ENCODE measurements at places on chromosomes 3 and 15. TPM values are rescaled to one million over a fixed set of nuclear protein-coding genes. Genes with fewer than 3 reads are reported as not detected.

DNA sequence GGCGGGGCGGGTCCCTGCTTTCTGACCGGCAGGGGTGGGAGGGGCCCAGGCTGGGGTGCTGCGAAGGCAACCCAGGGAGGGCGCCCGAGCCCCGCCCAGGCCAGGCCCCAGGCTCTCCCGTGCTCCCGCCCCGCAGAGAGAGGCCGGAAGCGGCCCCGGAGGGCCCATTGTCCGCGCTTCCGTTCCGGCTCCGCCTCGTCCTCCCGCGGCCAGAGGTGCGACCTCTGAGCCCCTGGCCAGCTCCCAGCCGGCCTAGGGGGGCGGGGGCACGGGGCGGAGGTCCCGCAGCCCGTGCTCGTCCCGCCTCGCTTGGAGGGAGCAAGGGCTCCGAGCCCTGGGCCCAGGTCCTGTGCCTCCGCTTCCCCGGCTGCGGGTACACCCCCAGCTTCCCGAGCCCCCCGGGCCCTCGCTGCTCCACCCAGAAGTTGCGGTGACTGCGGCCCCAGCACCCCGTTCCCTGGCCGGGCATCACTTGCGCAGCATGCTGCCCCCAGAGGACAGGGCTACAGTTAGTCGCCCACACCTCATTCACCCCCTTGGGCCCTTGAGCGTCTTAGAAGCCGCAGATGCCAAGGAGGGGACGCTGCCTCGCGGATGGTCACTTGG, 20.4 kb upstream of the PLXND1 start:
- H3K4me1 ChIP-seq, result peaks cover 12% of the 10 kb centered on the region
- no peaks in the 10 kb centered on the region for H3K36me3 ChIP-seq
- H3K4me3 ChIP-seq, result peak overlapping the region; percentile 58

- no peak overlapping the region for H3K27ac ChIP-seq
Observed at GRCh38 chr3:143183665-143183964, 64.0 kb downstream of the CHST2 start.

DNA sequence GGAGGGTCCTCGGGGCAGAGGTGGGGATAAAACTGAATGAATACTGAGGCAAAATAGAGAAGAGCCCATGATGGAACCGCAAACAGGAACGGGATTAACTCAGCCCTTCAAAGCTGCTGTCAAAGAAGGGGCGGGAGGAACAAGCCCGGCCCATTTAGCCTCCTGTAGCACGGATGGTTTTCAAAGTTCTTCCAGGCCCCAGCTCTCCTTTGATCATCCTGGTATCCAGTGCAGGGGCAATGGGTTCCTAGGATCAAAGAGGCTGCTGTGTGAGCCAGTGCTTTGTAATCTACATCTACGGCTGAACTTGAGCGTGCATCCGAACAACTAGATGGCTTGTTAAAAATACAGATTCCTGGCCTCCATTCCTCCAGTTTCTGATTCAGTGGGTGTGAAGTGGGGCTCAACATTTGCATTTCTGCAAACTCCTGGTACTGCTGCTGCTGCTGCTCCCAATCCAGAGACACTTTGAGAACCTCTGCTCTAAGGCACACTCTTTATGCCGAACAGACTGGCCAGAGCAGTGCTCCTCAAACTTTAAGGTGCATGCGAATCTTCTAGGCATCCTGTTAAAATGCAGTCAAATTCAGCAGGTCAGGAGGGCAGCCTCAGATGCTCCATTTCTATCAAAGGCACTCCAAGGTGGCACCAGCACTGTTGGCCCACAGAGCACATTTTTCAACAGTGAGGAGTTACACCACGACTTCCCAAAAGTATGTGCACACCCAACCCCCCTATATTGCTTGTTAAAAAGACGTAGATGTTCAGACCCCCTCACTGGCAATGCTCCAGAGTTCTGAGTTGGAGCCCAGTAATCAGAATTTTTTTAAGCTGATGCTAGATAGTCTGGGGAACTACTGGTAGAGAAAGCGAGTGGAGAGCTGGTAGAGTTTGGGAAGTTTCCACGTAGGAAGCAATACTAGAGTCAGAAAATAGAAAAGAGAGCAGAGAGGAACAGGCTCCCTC, 5.6 kb downstream of the GALNT15 start:
- H3K4me1 ChIP-seq, result no peaks in the 10 kb centered on the region
- H3K27me3 ChIP-seq, result peaks cover 5% of the 10 kb centered on the region
- no peak overlapping the region for H3K27ac ChIP-seq
- no peaks in the 10 kb centered on the region for H3K36me3 ChIP-seq
- H3K4me3 ChIP-seq, result no peak overlapping the region

DNA sequence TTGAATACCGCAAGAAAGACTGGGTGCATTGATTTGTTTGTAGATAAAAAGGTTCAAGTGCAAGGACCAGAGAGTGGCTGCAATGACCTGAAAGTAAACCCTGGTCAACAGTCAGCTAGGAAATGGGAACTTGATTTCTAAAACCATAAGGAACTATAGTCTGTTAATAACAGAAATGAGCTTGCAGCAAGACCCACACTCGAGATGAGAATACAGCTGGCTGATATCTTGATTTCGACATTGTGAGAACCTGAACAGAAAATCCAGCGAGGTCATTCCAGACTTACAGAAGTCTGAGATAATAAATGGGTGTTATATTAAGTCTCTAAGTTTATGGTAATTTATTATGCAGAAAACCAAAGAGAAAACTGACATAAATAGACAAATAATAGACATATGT, 177.3 kb downstream of the NFKBIZ start:
- no peaks in the 10 kb centered on the region for H3K27me3 ChIP-seq
- DNase-seq, result no peak
- H3K36me3 ChIP-seq, result no peaks in the 10 kb centered on the region
- H3K4me3 ChIP-seq, result no peak overlapping the region

GRCh38 chr3:127449486-127450212, 140.9 kb downstream of the TPRA1 start:
- no peak for DNase-seq
- H3K4me3 ChIP-seq, result no peak overlapping the region
- H3K27ac ChIP-seq, result no peak overlapping the region
- no peaks in the 10 kb centered on the region for H3K36me3 ChIP-seq
- H3K27me3 ChIP-seq, result peaks cover 15% of the 10 kb centered on the region

CDCP1 gene
- 0.12 TPM for total RNA-seq

SAMD7 gene
- not detected for total RNA-seq

RPLP1 gene
- total RNA-seq, result 109 TPM

SMCO1 gene
- not detected for total RNA-seq

DNA sequence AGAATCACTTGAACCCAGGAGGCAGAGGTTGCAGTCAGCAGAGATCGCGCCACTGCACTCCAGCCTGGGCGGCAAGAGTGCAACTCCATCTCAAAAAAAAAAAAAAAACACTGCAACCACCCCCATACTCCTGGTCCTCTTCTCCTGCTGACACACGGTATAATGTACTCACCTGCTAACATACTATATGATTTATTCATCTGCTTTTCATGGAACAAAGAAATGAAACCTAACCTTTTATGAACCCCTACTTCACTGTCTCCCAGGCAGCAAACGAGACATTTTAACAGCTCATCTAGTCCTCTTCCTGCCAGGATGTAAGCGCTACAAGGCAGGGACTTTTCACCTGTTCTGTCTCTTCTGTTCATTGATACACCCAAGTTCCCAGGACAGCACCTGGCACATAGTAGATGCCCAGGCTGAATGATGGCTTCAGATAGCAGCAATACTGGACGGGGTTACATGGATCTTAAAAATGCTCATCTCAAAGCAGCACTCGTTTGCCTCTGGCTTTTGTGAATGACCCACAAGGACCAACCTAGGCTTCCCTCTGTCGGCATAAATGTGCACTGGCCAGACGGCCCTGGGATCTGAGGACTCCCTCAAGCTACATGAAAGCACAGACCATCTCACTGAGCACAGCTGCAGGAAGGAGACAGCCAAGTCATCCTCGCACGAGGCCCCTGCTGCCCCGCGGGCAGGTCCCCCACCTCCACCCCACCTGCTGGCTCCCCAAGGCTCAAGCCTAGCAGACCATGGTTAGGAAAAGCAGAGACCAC, 20.3 kb downstream of the XXYLT1 start:
- H3K4me3 ChIP-seq, result no peak overlapping the region
- H3K4me1 ChIP-seq, result peaks cover 42% of the 10 kb centered on the region
- no peak for DNase-seq
- no peaks in the 10 kb centered on the region for H3K27me3 ChIP-seq
- no peak overlapping the region for H3K27ac ChIP-seq
- H3K36me3 ChIP-seq, result no peaks in the 10 kb centered on the region

DNA sequence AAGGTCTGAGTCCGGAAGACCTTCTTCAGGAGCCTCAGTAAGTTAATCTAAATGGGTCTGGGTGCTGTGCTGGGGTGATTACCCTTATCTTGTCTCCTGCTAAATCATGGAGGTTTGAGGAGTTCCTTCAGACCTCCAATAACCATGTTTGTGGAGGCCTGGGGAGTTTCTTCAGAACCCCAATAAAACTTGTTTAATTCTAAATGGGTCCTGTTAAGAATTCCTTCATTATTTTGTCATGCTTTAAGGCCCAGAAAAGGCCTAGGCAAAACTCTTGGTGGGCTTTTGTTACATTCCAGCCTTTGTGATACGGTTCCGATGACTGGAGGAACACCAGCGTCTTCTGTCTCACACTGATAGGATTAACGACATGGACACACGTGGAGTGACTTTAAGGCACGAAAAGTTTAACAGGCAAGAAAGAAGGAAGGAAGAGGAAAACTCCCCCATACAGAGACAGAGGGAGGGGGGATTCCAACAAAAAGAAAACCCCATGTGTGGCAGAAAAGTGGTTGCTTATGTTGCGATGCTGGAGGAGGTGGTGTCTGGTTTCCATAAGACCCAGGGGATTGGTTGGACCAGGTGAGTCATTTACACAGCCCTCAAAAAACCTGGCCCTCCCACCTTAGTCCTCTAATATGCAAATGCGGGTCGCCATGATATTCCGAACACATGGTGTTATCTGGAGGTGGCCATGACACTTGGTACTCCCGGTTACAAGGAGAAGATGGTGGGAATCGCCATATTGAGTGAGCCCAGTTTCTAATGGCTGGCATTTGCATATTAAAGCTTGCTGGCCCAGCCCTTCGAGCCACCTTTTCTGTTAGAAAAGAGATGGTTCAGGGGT, 72.6 kb upstream of the MFGE8 start:
- no peak overlapping the region for H3K27ac ChIP-seq
- H3K27me3 ChIP-seq, result no peaks in the 10 kb centered on the region
- DNase-seq, result no peak
- no peak overlapping the region for H3K4me3 ChIP-seq

DNA sequence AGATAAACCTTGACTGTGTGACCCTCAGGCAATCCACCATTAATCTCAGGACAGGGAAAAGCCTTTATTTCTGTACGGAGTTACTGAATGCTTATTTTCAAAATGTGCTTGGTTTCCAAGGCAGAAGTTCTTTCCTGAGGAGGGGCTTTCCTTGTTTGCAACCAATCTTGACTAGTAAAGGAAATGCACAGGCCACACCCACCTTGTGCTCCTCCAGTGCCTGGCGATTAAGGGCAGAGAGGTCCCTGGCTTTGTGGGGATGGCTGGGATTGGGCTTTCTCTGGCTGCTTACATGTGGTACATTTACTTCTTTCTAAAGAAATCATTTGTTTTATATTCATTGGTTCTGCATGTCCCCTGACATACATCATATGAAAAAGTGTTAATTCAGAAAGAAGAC, 47.8 kb downstream of the ZNF621 start:
- no peak overlapping the region for H3K27ac ChIP-seq
- DNase-seq, result no peak
- H3K4me3 ChIP-seq, result no peak overlapping the region
- no peaks in the 10 kb centered on the region for H3K27me3 ChIP-seq
- no peaks in the 10 kb centered on the region for H3K36me3 ChIP-seq
- H3K4me1 ChIP-seq, result peaks cover 4% of the 10 kb centered on the region

MED12L gene
- 16.5 TPM for total RNA-seq

SERPINI2 gene
- not detected for total RNA-seq

DNA sequence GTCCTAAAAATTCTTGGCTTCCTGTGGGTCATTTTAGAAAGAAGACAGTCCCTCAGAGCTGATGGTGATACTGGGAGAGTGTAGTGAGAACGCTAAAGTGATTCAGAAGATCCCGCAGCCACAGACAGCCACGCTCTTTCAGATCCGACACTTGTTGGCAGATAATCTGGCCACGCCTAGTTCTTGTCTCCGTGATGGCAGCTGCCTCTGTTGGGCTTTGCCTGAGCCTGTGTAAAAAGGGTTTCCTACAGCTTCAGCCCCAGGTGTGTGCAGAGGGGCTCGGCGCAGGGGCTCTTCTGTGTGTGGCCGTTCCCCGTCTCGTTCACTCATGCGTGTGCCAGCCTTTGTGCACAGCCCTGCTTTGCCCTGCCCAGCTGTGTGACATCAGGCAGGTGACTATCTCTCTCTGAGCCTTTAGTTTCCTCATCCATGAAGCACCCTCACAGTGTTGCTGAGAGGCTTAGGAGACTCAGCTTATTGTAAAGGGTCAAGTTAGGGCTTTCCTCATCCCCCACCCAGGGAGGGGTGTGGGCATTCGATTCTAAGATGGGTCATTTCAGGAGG, 6.3 kb downstream of the IRAK2 start:
- no peaks in the 10 kb centered on the region for H3K36me3 ChIP-seq
- no peak overlapping the region for H3K27ac ChIP-seq
- H3K4me3 ChIP-seq, result no peak overlapping the region
- DNase-seq, result no peak
- peaks cover 5% of the 10 kb centered on the region for H3K27me3 ChIP-seq

- no peaks in the 10 kb centered on the region for H3K27me3 ChIP-seq
- DNase-seq, result no peak
- no peaks in the 10 kb centered on the region for H3K36me3 ChIP-seq
- H3K4me1 ChIP-seq, result peaks cover 35% of the 10 kb centered on the region
Observed at GRCh38 chr15:38255690-38256089, 3.1 kb downstream of the SPRED1 start.
